Articular chondrocyte of knee joint (primary cell): ENCODE measurements at places on chromosomes 16 and 17. TPM values are rescaled to one million over a fixed set of nuclear protein-coding genes. Genes with fewer than 3 reads are reported as not detected.

Gene HAP1
- 0.11 TPM in 1 of 2 replicates, not detected in the other for total RNA-seq

Gene ADAMTS18
- not detected in 2 replicates for total RNA-seq

Gene CIITA
- 1.1 and 1.6 TPM in 2 replicates for total RNA-seq

Gene ZG16
- total RNA-seq, result not detected in 2 replicates

Gene HOXB5
- total RNA-seq, result not detected in 2 replicates

Gene FBXL16
- total RNA-seq, result under 0.01 and 0.11 TPM in 2 replicates

Gene TEX19
- total RNA-seq, result not detected in 2 replicates

Gene SGF29
- total RNA-seq, result 7.8 and 10.8 TPM in 2 replicates

Gene CTRB2
- total RNA-seq, result not detected in 2 replicates

Gene MSLN
- 0.32 and 5.9 TPM in 2 replicates for total RNA-seq

Gene TBC1D3I
- not detected in 2 replicates for total RNA-seq

Gene GPR179
- under 0.01 TPM in 2 replicates for total RNA-seq

Gene ZNF276
- 8.2 and 13.1 TPM in 2 replicates for total RNA-seq

Gene SULT1A4
- 4.6 and 6.0 TPM in 2 replicates for total RNA-seq

Gene HLF
- total RNA-seq, result 0.22 and 0.26 TPM in 2 replicates

Gene SPATA32
- total RNA-seq, result 0.13 TPM in 1 of 2 replicates, not detected in the other

Gene SLC6A4
- not detected in 2 replicates for total RNA-seq

Gene DNAH3
- total RNA-seq, result under 0.01 TPM in 2 replicates

Gene PIPOX
- 1.2 and 2.4 TPM in 2 replicates for total RNA-seq

Gene FOXN1
- 0.11 and 0.13 TPM in 2 replicates for total RNA-seq

Gene HSPB9
- not detected in 2 replicates for total RNA-seq
